ENCODE measurements at places on chromosomes 7 and 10.

DNA sequence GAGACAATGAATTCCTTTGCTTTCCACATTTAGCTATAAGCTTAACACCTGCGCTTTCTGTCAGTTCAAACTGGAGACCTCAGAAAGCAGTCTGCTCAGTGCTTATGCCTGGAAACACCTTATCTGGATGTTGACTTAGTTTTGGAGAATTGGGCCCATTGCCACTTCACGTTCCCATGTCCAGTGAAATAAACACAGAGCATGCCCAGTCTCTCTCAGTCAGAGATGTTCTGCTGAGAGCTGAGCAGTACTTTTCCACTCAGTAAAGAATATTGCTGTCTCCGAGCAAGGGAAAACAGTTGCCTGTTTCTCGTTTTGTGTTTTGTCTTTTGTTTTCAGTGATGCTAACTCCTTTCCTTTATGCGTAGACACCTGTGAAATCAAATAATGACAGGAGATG lies 83.2 kb upstream of the PRR15 start:
- no peak for DNase-seq

GRCh38 chr7:7699380-7699779 lies 19.0 kb downstream of the RPA3 start:
- DNase-seq, result no peak

DNA sequence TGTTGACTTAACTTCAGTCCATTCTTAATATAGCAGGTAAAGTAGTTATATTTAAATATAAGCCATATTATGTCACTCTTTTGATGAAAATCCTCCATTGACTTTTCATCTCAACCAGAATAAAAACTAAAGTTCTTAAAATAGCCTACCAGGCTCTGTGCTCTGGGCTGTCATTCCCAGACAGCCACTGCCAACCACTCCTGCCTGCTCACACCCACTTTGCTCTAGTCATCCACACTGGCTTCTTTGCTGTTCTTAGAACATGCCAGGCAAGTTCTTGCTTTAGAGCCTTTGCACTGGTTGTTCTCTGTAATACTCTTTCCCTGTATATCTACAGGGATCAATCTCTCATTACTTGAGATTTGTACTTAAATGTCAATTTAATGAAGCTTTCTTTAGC lies 80.6 kb downstream of the ZEB1 start:
- DNase-seq, result no peak

DNA sequence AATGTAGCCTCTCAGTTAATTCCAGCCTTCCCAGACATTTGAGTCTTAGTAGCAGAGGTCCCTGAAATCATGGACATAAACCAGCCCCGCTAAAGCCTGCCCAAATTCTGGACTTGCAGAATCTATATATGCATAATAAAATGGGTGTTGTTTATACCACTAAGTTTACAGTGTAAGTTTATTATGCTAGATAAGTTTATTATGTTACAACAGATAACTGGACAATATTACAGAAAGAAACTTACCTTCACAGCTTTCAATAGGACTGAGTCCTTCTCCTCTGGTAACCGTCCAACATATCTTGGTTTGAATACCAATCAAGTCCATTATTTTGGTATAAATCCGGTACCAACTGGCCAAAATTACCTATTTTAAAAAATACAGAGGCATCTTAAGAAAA lies 26.2 kb downstream of the DPY19L1 start:
- DNase-seq, result no peak

DNA sequence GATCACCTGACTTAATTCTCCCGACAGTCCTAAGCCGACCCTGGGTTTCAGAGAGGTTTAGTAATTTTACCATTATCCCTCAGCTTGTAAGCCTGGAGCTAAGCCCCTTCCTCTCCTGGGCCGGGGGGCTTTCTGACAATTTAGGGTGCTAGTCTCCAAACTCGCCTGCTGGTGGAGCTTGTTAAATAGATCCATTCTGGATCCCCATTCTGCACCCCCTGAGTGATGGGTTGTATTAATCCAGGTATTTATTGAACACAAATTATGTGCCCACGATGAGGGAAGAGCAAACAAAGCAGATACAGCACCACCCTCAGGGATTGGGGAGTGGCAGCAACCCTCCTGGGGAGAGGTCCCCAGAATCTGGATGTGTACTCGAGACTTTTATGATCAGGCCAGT lies 1.3 kb upstream of the SLC29A3 start:
- DNase-seq, result no peak

- DNase-seq, result no peak
These were observed 43.6 kb upstream of the IL6 start for GRCh38 chr7:22683379-22683778.

- no peak for DNase-seq
These were observed 97.7 kb upstream of the TMEM196 start for GRCh38 chr7:19871102-19871501.

Measured in activated CD4-positive, alpha-beta T cell treated with anti-CD3 and anti-CD28 coated beads, Interleukin-2, amount 10 ng/mL, durations not matched to agents 7 days and 5 days (primary cell).